ENCODE measurements at places on chromosomes 3 and 15. TPM values are rescaled to one million over a fixed set of nuclear protein-coding genes. Genes with fewer than 3 reads are reported as not detected.

GRCh38 chr3:147797095-147797494, 387.9 kb downstream of the ZIC1 start:
- DNase-seq, result no peak

DNA sequence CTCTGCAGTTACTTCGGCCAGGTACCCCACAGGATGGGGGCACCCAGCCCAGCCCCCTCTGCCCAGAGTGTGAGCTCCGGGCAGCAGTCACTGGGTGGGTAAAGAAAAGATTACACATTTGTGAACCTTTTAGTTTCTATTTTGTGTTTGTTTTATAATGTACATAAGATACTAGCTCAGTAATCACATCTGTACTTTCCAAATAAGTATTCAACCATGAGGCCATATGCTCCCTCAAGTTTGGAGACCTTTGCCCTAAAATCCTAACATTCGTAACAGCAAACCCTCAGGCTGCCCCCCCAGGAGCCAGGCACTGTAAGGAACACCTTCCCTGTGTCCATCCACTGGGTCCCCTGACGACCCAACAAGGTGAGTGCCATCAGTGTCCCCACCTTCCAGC, 68.3 kb upstream of the SLC6A6 start:
- no peak for DNase-seq

- no peak for DNase-seq
These were observed 140.2 kb downstream of the TPRA1 start for GRCh38 chr3:127450331-127450730.

The CLDN11 gene
- total RNA-seq, result 411 TPM

The CCDC50 gene
- 107 TPM for total RNA-seq

The CHRM5 gene
- under 0.01 TPM for total RNA-seq

The C3orf49 gene
- total RNA-seq, result not detected

DNA sequence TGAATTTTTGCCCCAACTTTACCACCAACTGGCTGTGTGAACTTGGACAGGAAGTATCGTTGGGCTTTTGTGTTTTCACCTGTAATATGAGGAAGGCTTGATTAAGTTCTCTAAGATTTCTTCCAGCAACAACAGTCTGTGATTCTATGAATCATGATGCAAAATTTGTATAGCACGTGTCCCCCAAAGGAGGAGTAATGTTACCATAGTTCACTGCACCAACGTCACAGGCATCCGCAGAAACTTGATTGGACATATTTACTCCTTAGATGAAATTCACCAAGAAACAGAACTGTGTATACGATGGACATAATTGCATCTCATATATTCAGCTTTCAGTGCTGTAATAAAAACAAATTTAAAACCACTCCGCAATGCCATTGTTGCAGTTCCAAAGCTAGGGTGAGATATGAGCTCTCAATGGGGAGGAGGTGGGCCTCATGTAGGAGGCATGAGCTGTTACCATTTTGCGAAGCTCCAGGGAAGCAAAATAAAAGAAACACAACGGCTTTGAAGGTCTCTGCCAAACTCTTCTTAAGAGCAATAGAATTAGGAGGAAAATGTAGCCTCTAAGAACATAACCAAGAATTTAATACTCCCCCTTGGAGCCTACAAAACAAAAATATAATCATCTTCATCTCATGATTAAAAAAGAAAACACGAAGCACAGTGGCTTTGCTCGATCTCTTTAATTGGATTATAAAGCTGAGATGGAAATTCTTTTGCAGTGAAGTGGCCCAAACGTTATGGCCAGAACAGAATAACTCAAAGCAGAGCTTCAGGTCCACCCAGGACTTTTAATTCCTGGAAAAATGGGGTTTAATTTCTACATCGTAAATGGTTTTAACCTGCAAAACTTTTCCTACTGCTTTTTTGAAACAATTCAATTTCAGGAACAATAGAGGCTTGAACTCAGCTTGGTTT, 80.7 kb downstream of the CHST2 start:
- peak; percentile 31 for DNase-seq

- no peak for DNase-seq
These were observed 163.6 kb downstream of the TUSC7 start for GRCh38 chr3:116873142-116873541.

DNA sequence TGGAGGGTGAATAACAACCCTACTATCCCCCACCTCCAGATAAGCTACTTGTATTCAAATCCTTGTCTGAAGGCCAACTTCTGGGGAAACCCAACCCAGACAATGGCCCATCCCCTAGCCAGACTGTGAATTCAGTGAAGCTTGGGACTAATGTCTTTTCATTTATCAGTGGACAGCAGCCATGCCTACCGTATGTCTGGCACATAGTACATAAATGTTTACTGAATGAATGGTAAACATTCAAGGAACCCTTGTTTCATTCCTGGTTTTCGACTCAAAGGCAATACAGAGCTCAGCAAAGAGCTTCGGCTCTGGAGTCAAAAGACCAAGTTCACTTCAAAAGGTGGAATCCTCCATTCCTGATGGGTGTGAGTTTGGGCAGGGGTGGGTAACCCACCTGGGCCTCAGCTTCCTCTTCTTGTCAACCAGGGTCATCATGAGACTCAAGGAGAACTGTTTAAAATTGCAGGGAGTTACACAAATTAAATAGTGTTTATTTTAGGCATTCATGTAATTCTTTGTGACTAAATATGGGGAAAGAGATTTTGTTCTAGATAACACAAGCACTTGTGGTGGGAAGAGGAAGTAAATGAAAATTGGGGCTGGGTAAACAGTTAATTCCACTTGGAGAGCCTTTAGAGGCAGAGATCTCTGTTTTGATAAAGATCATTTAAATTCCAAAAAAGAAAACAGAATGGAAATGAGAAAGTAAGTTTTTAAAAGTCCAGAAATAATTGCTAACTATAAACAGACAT, 303.7 kb upstream of the WNT5A start:
- DNase-seq, result peak; percentile 52

GRCh38 chr3:35241236-35241635, 398.1 kb upstream of the ARPP21 start:
- no peak for DNase-seq

Measured in fibroblast of villous mesenchyme (primary cell).